Activated CD4-positive, alpha-beta memory T cell treated with anti-CD3 and anti-CD28 coated beads for 36 hours (primary cell): ENCODE measurements at places on chromosomes 4 and X. TPM values are rescaled to one million over a fixed set of nuclear protein-coding genes. Genes with fewer than 3 reads are reported as not detected.
A peak's percentile ranks its signal among the peaks of the same experiment; 100 is the strongest.

- H3K4me3 ChIP-seq = no peak overlapping the region
- no peak for DNase-seq
- H3K27ac ChIP-seq = no peak overlapping the region
- H3K36me3 ChIP-seq = no peaks in the 10 kb centered on the region
- no peaks in the 10 kb centered on the region for H3K4me1 ChIP-seq
- no peaks in the 10 kb centered on the region for H3K27me3 ChIP-seq
Observed at GRCh38 chr4:66741081-66741480, 804.2 kb downstream of the CENPC start.

DNA sequence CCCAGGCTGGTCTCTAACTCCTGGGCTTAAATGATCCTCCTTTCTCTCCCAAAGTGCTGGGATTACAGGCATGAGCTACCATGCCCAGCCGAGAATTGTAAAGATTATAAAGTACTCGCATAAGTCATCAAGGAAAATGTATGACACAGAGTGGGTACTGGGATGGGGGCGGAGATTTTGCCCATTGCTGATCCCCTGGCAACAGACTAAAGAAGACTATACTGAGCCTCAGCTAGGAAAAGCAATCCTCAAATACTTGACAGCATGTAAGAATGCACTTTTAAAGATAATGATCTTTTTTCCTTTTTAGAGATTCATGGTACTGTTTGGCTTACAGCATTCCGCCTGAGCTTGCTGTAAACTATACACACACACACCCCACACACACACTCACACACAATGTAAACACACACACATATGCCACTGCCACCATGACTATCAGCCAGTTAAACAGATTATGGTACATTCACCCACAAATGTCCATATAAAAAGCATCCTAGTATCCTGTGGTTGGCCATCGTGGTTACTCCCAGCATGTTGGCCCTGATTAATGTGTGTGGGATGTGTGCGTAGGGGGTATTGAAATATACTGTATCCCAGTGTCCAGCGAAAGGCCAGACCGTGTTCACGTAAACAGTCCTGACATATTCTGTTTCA, 113.0 kb downstream of the AMELX start:
- no peak overlapping the region for H3K27ac ChIP-seq
- H3K4me3 ChIP-seq = no peak overlapping the region
- H3K27me3 ChIP-seq = no peaks in the 10 kb centered on the region
- DNase-seq = no peak
- no peaks in the 10 kb centered on the region for H3K36me3 ChIP-seq

- H3K27ac ChIP-seq = no peak overlapping the region
- H3K4me1 ChIP-seq = no peaks in the 10 kb centered on the region
- H3K4me3 ChIP-seq = no peak overlapping the region
Observed at GRCh38 chr4:106201373-106201772, 114.6 kb downstream of the TBCK start.

DNA sequence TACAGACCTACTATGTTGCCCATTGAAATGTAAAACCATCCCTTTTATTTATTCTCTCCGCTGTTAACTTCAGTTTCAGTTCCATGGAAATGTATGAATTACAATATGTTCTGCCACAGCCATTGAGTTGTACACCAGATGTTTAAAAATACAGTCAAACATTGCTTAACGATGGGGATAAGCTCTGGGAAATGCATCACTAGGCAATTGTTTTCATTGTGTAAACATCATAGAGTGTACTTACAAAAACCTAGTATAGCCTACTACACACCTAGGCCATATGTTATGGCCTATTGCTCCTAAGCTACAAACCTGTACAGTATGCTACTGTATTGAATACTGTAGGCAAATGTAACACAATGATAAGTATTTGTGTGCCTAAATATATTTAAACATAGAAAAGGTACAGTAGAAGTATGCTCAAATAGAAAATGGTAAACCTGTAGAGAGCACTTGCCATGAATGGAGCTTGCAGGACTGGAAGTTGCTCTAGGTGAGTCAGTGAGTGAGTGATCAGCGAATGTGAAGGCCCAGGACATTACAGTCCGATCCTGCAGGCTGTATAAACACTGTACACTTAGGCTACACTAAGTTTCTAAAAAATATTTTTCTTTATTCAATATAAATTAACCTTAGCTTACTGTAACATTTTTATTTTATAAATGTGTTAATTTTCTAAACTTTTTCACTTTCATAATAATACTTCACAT, 2.7 kb upstream of the PF4V1 start:
- no peak for DNase-seq
- H3K27ac ChIP-seq = no peak overlapping the region
- H3K4me1 ChIP-seq = no peaks in the 10 kb centered on the region
- no peaks in the 10 kb centered on the region for H3K36me3 ChIP-seq
- H3K4me3 ChIP-seq = no peak overlapping the region
- H3K27me3 ChIP-seq = peaks cover 4% of the 10 kb centered on the region

The HS6ST2 gene
- total RNA-seq = 0.81 TPM

GRCh38 chr4:152038238-152038637, 277.4 kb upstream of the GATB start:
- H3K27ac ChIP-seq = no peak overlapping the region
- H3K4me3 ChIP-seq = no peak overlapping the region
- peaks cover 4% of the 10 kb centered on the region for H3K36me3 ChIP-seq
- H3K4me1 ChIP-seq = no peaks in the 10 kb centered on the region
- no peak for DNase-seq

The CSAG1 gene
- not detected for total RNA-seq

- peak overlapping the region; percentile 80 for H3K27ac ChIP-seq
- H3K27me3 ChIP-seq = no peaks in the 10 kb centered on the region
- no peak for DNase-seq
Observed at GRCh38 chr4:2666722-2667247, 89.4 kb downstream of the TNIP2 start.

The MAGEC1 gene
- total RNA-seq = not detected

DNA sequence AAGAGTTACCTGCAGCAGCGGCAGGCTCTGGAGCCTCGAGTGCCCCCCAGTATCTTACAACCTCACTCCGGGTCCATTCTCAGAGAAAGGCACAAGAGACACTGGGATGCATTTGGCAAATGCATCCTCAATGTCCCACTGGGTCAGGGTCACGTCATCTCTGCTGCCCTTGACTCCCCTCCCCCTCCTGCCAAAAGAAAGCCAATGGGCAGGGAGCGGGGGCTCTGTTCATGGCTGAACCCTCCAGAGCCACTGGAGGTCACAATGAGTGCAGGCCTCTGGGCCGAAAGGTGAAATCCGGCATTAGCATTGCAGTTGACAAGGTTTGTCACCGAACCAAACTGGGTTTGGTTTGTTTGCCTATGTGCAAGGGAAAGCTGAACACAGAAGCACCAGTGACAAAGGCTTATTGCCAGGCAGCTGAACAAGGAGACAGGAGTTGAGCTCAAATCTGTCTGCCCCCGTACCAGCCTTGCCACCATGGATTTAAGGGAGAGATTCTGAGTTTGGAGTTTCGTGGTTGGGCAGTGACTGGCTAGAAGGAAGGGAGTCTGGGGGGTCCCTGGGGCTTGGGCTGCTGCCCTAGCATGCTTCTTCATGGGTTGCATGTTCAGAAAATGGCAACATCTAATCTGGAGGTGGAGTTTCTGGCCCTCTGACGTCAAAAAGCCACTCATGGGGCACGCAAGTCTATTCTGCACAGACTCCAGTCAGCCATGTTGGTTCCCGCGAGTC, 64.3 kb downstream of the HTRA3 start:
- peaks cover 1% of the 10 kb centered on the region for H3K36me3 ChIP-seq
- H3K27me3 ChIP-seq = no peaks in the 10 kb centered on the region
- H3K4me1 ChIP-seq = no peaks in the 10 kb centered on the region

- H3K4me1 ChIP-seq = no peaks in the 10 kb centered on the region
- no peak overlapping the region for H3K4me3 ChIP-seq
- DNase-seq = no peak
- no peaks in the 10 kb centered on the region for H3K27me3 ChIP-seq
- no peaks in the 10 kb centered on the region for H3K36me3 ChIP-seq
- no peak overlapping the region for H3K27ac ChIP-seq
Observed at GRCh38 chrX:153526042-153526441, 8.6 kb downstream of the ATP2B3 start.

The REST gene
- 46.1 TPM for total RNA-seq

The SATL1 gene
- total RNA-seq = not detected

The PPARGC1A gene
- total RNA-seq = not detected

GRCh38 chrX:1246816-1247215, 21.8 kb upstream of the CSF2RA start:
- no peak overlapping the region for H3K4me3 ChIP-seq
- no peaks in the 10 kb centered on the region for H3K36me3 ChIP-seq
- H3K27me3 ChIP-seq = no peaks in the 10 kb centered on the region
- DNase-seq = peak; percentile 91

The WAS gene
- 99.6 TPM for total RNA-seq

DNA sequence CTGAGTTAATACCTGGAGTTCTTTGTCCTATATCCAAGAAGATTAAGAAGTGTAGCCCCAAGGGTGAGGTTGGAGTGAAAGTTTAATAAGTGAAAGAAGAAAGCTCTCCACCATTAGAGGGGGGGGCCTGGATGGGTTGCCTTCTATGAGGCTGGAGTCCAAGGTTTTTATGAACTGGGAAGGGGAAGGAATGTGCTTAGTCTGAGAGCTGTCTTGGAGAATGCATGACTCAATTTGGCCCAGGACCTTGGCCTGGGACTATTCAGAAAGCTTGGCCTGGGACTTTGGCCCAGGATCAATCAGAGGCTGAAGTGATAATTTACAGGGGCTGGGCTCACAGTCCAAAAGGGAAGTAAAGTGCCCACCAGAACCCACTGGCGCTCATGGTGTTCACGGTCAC, 1049.0 kb upstream of the GRIA3 start:
- no peaks in the 10 kb centered on the region for H3K27me3 ChIP-seq
- H3K36me3 ChIP-seq = no peaks in the 10 kb centered on the region
- DNase-seq = no peak
- H3K4me1 ChIP-seq = no peaks in the 10 kb centered on the region

- H3K27me3 ChIP-seq = no peaks in the 10 kb centered on the region
- H3K4me3 ChIP-seq = no peak overlapping the region
- no peak for DNase-seq
Observed at GRCh38 chr4:137065311-137065710, 467.0 kb downstream of the PCDH18 start.

DNA sequence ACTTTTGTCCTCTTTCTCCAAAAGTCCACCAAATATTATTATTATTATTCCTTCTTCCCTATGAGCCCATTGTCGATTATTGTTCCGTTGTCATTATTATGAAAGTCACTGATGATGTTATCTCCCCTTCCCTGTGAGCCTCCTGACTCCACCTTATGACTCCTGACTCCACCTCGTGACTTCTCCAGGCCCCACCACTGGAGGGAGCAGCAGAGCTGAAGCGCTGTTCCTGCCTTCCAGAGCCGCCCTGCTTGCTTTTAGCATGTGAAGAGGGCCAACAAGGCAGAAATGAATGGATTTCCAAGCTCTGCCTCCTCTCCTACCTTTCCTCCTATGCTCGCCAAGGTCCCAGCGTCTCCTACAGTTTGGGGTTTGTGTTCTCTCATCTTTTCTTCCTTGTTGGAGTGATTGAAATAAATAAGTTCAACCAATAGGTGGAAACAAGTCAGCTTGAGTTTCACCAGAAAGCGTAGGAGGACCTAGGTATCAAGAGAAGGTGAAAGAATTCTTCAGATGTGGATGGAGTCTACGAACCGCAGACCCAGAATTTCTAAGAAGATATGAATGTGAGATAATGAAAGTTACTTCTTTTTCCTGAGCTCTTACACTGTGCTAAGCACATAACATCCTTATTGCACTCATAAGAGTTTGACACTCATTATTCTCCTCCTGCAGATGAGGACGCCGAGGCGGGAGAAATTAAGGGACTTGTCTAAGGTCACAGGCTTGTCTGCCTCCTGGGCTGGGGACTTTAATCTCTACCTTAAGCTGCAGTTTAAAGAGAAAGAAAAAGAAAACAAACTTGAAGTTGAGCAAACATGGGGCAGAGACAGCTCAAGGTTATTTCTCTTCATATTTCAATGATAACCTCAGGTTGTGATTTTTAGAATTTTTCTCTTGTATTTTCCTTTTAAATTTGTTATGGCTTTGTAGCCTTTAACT, 26.1 kb downstream of the IGSF1 start:
- peak; percentile 24 for DNase-seq
- H3K36me3 ChIP-seq = no peaks in the 10 kb centered on the region
- no peak overlapping the region for H3K4me3 ChIP-seq
- H3K27ac ChIP-seq = no peak overlapping the region
- H3K27me3 ChIP-seq = no peaks in the 10 kb centered on the region
- H3K4me1 ChIP-seq = peaks cover 2% of the 10 kb centered on the region

- no peaks in the 10 kb centered on the region for H3K4me1 ChIP-seq
- no peaks in the 10 kb centered on the region for H3K27me3 ChIP-seq
- H3K27ac ChIP-seq = no peak overlapping the region
- H3K36me3 ChIP-seq = no peaks in the 10 kb centered on the region
Observed at GRCh38 chr4:10877076-10877475, 192.5 kb upstream of the CLNK start.

The SGMS2 gene
- 0.36 TPM for total RNA-seq

GRCh38 chr4:126354784-126355183, 1040.0 kb downstream of the FAT4 start:
- H3K4me3 ChIP-seq = no peak overlapping the region
- H3K27me3 ChIP-seq = no peaks in the 10 kb centered on the region
- DNase-seq = no peak
- H3K4me1 ChIP-seq = no peaks in the 10 kb centered on the region

DNA sequence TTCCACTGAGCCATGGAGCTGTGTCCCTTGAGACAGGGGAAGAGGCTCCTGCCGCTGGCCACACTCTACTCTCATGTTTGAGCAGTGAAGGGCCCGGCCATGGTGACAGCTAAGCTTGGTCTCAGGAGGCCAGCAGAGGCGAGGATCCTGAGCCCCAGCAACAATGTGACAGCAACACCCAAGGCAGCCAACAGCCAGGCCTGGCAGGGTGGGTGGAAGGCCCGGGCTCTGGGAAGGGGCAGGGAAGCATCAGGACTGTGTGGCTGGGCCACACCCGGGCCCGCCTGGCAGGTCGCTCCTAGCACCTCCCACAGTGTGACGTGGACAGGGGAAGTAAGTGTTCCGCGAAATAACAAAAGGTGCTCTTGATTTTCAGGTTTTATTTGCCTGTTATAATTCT, 24.8 kb downstream of the L1CAM start:
- H3K4me1 ChIP-seq = no peaks in the 10 kb centered on the region
- DNase-seq = no peak
- H3K36me3 ChIP-seq = no peaks in the 10 kb centered on the region
- no peak overlapping the region for H3K27ac ChIP-seq
- H3K4me3 ChIP-seq = no peak overlapping the region

DNA sequence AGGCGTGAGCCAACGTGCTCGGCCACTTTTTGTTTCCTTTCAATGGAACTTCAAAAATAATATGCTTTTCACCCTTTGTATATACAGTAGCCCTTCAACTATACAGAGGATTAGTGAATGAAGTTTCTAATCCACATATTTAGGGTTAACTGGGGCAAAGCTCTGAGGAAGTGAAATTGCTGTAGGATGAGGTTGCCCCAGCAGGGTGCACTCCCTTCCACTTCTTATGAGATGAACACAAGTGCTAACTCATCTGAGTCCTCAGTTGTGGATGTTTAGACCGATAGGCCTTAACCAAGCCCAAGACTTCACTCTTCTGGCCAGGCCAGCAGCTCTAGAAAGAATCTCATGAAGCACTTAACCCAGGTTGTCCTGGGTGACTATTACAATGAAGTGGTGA, 29.1 kb upstream of the CT55 start:
- no peak overlapping the region for H3K27ac ChIP-seq
- no peaks in the 10 kb centered on the region for H3K4me1 ChIP-seq
- no peak overlapping the region for H3K4me3 ChIP-seq
- H3K27me3 ChIP-seq = peaks cover 5% of the 10 kb centered on the region
- H3K36me3 ChIP-seq = no peaks in the 10 kb centered on the region
- no peak for DNase-seq
